ENCODE measurements at places on chromosomes 4 and X.

DNA sequence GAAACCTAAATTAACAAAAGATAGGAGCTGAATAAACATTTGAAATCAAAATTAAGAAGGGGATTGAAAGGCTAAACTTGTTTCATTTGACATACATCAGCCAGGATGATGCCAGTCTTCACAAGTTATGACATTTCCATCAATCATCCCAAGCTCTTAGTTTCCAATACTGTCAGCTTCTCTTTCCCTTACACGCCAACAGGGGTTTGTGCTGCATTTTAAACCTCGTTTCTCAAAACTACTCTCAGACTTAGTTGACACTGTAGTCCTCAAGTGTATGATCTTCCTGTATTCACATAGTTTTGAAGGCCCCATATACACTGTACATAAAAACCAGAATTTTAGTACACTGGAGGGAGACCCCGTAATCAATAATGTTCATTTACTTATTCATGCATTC is 840 bp upstream of the P2RY10 start:
- peak overlapping the region; percentile 65 for H3K27ac ChIP-seq
- no peaks in the 10 kb centered on the region for H3K27me3 ChIP-seq
- H3K36me3 ChIP-seq = no peaks in the 10 kb centered on the region
- peaks cover 31% of the 10 kb centered on the region for H3K4me1 ChIP-seq
- H3K4me3 ChIP-seq = no peak overlapping the region

GRCh38 chr4:8281519-8282133 is 12.1 kb downstream of the HTRA3 start:
- no peaks in the 10 kb centered on the region for H3K4me1 ChIP-seq
- no peak for DNase-seq
- H3K27me3 ChIP-seq = no peaks in the 10 kb centered on the region
- no peak overlapping the region for H3K27ac ChIP-seq
- H3K4me3 ChIP-seq = no peak overlapping the region
- H3K36me3 ChIP-seq = no peaks in the 10 kb centered on the region

GRCh38 chrX:112941209-112941837 is 100.7 kb upstream of the AMOT start:
- H3K4me3 ChIP-seq = no peak overlapping the region
- DNase-seq = peak; percentile 37
- H3K36me3 ChIP-seq = no peaks in the 10 kb centered on the region
- H3K27ac ChIP-seq = no peak overlapping the region

- DNase-seq = peak; percentile 43
- H3K27me3 ChIP-seq = peaks cover 43% of the 10 kb centered on the region
- H3K4me3 ChIP-seq = no peak overlapping the region
- no peak overlapping the region for H3K27ac ChIP-seq
- no peaks in the 10 kb centered on the region for H3K36me3 ChIP-seq
Observed at GRCh38 chr4:168630445-168631187, 133.8 kb downstream of the PALLD start.

DNA sequence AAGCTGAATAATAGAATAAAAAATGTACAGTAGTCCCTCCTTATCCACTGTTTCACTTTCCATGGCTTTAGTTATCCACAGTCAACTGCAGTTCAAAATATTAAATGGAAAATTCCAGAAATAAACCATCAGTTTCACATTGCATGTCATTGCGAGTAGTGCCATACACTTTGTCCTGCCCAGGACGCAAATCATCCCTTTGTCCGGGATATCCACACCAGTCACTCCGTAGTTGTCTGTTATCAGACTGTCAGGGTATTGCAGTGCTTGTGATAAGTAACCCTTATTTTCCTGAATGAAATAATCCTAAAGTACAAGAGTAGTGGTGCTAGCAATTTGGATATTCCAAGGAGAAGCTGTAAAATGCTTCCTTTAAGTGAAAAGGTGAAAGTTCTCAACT is 271.3 kb downstream of the DKK2 start:
- no peaks in the 10 kb centered on the region for H3K4me1 ChIP-seq
- no peak overlapping the region for H3K27ac ChIP-seq
- no peak overlapping the region for H3K4me3 ChIP-seq
- no peaks in the 10 kb centered on the region for H3K27me3 ChIP-seq
- no peaks in the 10 kb centered on the region for H3K36me3 ChIP-seq
- no peak for DNase-seq

- no peak overlapping the region for H3K4me3 ChIP-seq
- no peaks in the 10 kb centered on the region for H3K27me3 ChIP-seq
- H3K27ac ChIP-seq = no peak overlapping the region
- no peaks in the 10 kb centered on the region for H3K36me3 ChIP-seq
- no peaks in the 10 kb centered on the region for H3K4me1 ChIP-seq
Observed at GRCh38 chrX:114924856-114925255, 92.6 kb downstream of the IL13RA2 start.

- H3K36me3 ChIP-seq = no peaks in the 10 kb centered on the region
- no peaks in the 10 kb centered on the region for H3K27me3 ChIP-seq
- no peak for DNase-seq
- no peak overlapping the region for H3K27ac ChIP-seq
- no peaks in the 10 kb centered on the region for H3K4me1 ChIP-seq
- no peak overlapping the region for H3K4me3 ChIP-seq
Observed at GRCh38 chr4:38373375-38373774, 290.6 kb upstream of the KLF3 start.

GRCh38 chr4:7170012-7170411 is 22.3 kb upstream of the SORCS2 start:
- H3K27me3 ChIP-seq = peaks cover 21% of the 10 kb centered on the region
- no peak overlapping the region for H3K4me3 ChIP-seq
- no peak for DNase-seq
- H3K36me3 ChIP-seq = no peaks in the 10 kb centered on the region
- H3K27ac ChIP-seq = no peak overlapping the region
- no peaks in the 10 kb centered on the region for H3K4me1 ChIP-seq

- DNase-seq = no peak
- H3K36me3 ChIP-seq = no peaks in the 10 kb centered on the region
- H3K4me3 ChIP-seq = no peak overlapping the region
- H3K27me3 ChIP-seq = peaks cover 27% of the 10 kb centered on the region
- H3K4me1 ChIP-seq = no peaks in the 10 kb centered on the region
Observed at GRCh38 chr4:6473264-6474052, 1.0 kb upstream of the PPP2R2C start.

DNA sequence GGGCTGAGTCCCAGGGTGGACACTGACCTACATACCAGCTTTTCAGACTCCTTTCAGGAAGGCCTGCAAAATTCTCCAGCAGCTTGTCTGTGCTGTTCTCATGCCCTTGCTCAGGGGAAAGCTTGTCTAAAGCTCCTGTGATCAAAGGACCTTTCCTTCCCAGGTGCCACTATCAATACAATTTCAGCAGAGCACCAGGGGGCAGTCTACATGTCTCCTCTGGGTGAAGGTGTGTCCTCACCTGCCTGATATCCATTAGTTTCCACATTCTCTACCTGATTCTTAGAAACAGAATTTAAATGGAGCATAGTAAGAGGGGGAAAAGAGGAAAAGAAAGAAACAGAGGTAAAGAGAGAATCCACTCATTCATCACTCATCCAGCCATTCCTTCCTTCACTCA is 114.2 kb downstream of the PPARGC1A start:
- no peak for DNase-seq
- no peak overlapping the region for H3K27ac ChIP-seq
- no peaks in the 10 kb centered on the region for H3K36me3 ChIP-seq
- H3K4me3 ChIP-seq = no peak overlapping the region
- no peaks in the 10 kb centered on the region for H3K4me1 ChIP-seq

- H3K4me1 ChIP-seq = peaks cover 6% of the 10 kb centered on the region
- H3K36me3 ChIP-seq = no peaks in the 10 kb centered on the region
- H3K27ac ChIP-seq = no peak overlapping the region
Observed at GRCh38 chr4:185280608-185281007, 71.2 kb downstream of the SNX25 start.

GRCh38 chr4:1786544-1787362 is 6.3 kb upstream of the FGFR3 start:
- H3K4me3 ChIP-seq = no peak overlapping the region
- no peaks in the 10 kb centered on the region for H3K36me3 ChIP-seq
- no peaks in the 10 kb centered on the region for H3K27me3 ChIP-seq
- no peak for DNase-seq
- no peaks in the 10 kb centered on the region for H3K4me1 ChIP-seq

- DNase-seq = peak; percentile 82
- H3K4me1 ChIP-seq = peaks cover 43% of the 10 kb centered on the region
- peak overlapping the region; percentile 98 for H3K27ac ChIP-seq
- H3K4me3 ChIP-seq = peak overlapping the region; percentile 8
- H3K27me3 ChIP-seq = no peaks in the 10 kb centered on the region
Observed at GRCh38 chrX:107674480-107675364, 46.4 kb downstream of the PRPS1 start.

DNA sequence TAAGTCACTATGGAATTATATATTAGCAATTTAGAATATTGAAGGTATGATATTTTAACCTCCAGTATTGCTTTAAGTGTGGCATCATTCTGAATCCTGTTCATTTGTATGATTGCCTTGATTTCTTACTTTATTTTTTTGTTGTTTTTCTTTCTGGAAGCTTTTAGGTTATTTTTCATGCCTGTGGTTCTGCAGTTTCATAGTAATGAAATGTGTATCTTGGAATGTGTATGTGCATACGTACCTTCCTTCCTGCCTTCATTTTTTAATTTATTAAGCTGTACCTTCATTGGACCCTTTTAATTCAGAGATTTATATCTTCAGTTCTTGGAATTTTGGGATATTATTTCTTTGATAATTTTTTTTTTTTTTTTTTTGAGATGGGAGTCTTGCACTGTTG is 22.1 kb downstream of the CPEB2 start:
- H3K4me1 ChIP-seq = no peaks in the 10 kb centered on the region
- H3K4me3 ChIP-seq = no peak overlapping the region
- no peak for DNase-seq
- H3K36me3 ChIP-seq = peaks cover 13% of the 10 kb centered on the region

DNA sequence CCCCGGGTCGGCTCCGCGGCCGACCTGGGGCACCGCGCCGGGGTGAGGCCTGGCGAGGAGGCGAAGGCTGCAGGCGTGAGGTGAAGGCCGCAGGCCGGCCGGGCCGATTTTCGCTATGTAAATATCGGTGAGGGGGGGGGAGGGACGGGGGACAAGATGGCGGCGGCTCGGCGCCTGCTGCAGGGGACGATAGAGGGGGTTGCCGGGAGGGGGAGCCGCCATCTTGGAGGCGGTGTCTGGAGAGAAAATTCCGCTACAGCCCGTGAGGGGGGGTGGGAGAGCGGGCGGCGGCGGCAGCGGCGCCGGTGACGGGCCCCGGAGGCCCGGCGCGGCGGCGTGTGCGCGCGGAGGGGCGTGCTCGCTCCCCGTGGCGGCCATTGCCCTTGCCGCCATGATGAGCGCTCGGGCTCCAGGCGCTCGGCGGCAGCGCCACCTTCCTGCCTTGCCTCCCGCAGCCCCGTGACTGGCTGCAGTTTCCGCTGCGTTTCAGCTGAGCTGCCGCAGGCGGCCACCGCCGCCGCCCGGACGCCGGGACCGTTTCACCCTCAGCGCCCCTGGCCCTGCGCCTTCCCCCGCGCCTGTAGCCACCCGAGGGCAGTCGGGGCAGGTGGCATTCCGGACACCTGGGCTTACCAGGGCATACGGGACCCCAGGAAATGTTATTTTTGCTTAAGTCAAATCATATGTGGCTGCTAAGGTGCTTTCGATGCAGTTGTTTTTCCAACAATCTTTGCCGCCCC is 692 bp downstream of the ZFX start:
- H3K27ac ChIP-seq = peak overlapping the region; percentile 98
- DNase-seq = peak; percentile 97
- peaks cover 6% of the 10 kb centered on the region for H3K36me3 ChIP-seq
- peak overlapping the region; percentile 86 for H3K4me3 ChIP-seq
- no peaks in the 10 kb centered on the region for H3K27me3 ChIP-seq
- H3K4me1 ChIP-seq = peaks cover 54% of the 10 kb centered on the region

- H3K27ac ChIP-seq = no peak overlapping the region
- no peaks in the 10 kb centered on the region for H3K27me3 ChIP-seq
- no peak overlapping the region for H3K4me3 ChIP-seq
- no peaks in the 10 kb centered on the region for H3K36me3 ChIP-seq
Observed at GRCh38 chr4:73673286-73673685, 53.0 kb upstream of the RASSF6 start.

- H3K27ac ChIP-seq = no peak overlapping the region
- DNase-seq = no peak
Observed at GRCh38 chr4:54954656-54955388, 170.6 kb downstream of the KDR start.
